ENCODE measurements at places on chromosomes 4 and X.

GRCh38 chr4:105989485-105990242 lies 94.4 kb downstream of the NPNT start:
- DNase-seq: no peak

GRCh38 chr4:27928761-27929540 lies 1068.3 kb downstream of the STIM2 start:
- DNase-seq: no peak

- DNase-seq: no peak
Observed at GRCh38 chr4:33961761-33962160, 2282.6 kb downstream of the ARAP2 start.

DNA sequence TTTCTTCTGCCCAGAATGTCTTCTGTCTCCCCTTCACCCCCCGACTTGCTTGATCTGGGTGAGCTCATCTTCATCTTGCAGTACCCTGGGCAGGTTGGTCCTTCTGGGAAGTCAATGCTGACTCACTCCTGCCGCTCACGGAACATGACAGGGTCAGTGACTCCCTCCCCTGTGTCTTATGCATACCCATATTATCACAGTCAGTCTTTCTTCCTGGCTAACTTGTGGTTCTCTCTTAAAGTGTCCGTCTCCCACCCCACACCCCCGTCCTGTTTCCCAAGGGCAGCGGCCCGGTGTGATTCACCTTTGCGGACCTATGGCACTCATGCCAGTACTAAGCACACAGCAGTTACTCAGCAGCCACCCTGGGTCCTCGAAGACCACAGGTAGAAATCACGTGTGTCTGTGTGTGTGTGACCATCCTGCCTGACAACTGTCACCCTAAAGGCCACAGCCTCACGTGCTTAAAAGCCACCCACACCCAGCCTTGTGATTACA lies 17.7 kb downstream of the IQSEC2 start:
- no peak for DNase-seq

DNA sequence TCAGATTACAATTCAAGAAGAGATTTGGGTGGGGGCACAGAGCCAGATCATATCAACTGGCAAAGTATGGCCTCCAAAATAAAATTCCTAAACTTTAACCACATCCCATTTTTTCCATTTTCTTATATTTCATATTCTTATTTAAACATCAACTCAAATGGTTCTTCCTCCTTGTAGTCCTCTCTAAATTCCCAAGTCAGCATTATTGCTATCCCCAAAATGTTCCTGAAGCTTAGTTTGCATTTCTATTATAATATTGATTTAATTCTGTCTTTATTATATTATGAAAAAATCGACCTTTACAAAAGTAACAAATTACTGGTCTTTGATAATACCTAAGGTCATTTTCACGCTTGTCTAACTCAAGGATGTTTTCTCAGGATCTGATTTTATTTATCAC lies 67.5 kb downstream of the NPY1R start:
- no peak for DNase-seq

GRCh38 chr4:179071131-179071530 lies 1628.9 kb upstream of the AGA start:
- no peak for DNase-seq

All from stimulated activated CD4-positive, alpha-beta T cell treated with anti-CD3 and anti-CD28 coated beads, Interleukin-1b, Interleukin-23, amount 100 ng/mL, for 1 hour (primary cell).